ENCODE measurements at places on chromosomes 5 and 9.

DNA sequence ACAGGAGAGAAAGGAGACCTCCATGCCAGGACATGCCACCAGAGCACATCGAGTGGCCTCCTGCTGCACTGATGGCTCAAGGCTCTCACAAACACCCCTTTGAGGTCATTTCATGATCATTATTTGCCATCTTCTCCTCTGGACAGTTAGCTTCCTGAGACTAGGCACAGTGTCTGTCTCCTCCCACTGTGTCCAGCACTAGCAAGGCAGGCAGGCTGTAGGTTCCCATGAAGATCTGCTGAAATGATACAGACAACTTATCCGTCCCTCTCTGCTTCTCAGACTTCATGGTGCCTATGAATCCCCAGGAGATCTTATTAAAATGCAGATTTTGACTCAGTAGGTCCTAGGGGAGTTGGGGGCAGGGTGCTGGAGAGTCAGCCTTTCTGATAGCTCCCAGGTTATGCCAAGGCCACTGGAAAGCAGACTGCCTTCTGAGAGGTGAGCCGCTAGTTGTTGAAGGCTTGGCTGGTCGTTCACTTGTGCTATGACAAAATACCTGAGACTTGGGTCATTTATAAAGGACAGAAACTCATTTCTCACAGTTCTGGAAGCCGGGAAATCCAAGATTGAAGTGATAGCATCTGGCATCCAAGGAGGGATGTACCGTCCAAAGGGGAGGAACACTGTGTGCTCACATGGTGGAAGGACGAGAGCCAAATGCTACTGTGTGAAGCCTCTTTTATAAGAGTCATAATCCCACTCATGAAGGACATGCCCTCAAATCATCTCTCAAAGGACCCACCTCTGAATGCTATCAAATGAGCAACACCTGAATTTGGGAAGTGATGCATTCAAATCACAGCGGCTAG is 183.4 kb downstream of the SPOCK1 start:
- peaks cover 4% of the 10 kb centered on the region for H3K4me1 ChIP-seq
- no peaks in the 10 kb centered on the region for H3K36me3 ChIP-seq
- H3K27me3 ChIP-seq: no peaks in the 10 kb centered on the region
- DNase-seq: no peak

GRCh38 chr5:78527925-78528324 is 120.6 kb downstream of the LHFPL2 start:
- H3K27me3 ChIP-seq: no peaks in the 10 kb centered on the region
- no peak overlapping the region for H3K4me3 ChIP-seq

- peaks cover 3% of the 10 kb centered on the region for H3K36me3 ChIP-seq
- H3K4me1 ChIP-seq: peaks cover 19% of the 10 kb centered on the region
- no peaks in the 10 kb centered on the region for H3K27me3 ChIP-seq
- H3K4me3 ChIP-seq: no peak overlapping the region
- DNase-seq: no peak
- H3K27ac ChIP-seq: no peak overlapping the region
These were observed 23.4 kb downstream of the SH3TC2 start for GRCh38 chr5:149039506-149039905.

DNA sequence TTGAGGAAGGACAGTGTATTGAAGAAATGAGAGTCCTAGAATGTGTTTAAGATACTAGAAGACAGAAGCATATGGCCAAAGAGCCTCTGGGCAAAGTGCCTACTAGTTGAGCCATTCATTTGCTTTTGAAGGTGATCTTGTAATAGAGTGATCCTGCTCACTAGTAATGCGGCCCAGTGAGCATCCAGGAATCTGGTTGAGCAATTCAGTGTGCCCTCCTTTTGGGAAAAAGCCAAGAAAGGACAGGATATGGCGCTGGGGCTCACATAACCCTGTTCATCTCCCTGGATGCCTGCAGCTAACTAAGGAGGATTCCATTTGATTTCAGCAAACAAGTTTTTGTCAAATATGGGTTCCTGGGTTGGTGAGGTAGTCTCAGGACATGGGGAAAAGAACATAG is 16.3 kb downstream of the ADAM19 start:
- peaks cover 35% of the 10 kb centered on the region for H3K4me1 ChIP-seq
- no peak for DNase-seq
- H3K36me3 ChIP-seq: peaks cover 44% of the 10 kb centered on the region
- no peaks in the 10 kb centered on the region for H3K27me3 ChIP-seq

DNA sequence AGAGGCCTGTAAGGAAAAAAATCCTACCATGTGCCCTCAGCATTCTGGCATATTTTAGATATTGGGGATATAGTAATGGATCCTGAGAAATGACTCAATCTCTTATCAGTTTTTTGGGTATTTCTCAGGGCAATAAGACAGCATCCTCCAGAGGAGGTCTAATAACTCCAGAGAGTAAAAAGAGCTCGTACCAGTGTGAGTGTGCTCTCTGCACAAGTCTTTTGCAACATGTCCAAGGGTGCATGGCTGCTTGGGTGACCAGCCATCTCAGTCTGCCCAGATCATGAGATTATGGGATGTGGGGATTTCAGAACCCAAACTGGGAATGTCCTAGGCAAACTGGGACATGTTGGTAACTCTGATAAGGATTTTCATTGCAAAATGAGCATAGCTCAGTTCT is 15.3 kb downstream of the ASPN start:
- H3K4me3 ChIP-seq: no peak overlapping the region
- H3K4me1 ChIP-seq: no peaks in the 10 kb centered on the region
- no peaks in the 10 kb centered on the region for H3K36me3 ChIP-seq
- no peak overlapping the region for H3K27ac ChIP-seq

- H3K27ac ChIP-seq: no peak overlapping the region
- H3K4me3 ChIP-seq: no peak overlapping the region
- no peak for DNase-seq
- no peaks in the 10 kb centered on the region for H3K36me3 ChIP-seq
- H3K4me1 ChIP-seq: no peaks in the 10 kb centered on the region
These were observed 497.0 kb upstream of the TUSC1 start for GRCh38 chr9:26175264-26175663.

DNA sequence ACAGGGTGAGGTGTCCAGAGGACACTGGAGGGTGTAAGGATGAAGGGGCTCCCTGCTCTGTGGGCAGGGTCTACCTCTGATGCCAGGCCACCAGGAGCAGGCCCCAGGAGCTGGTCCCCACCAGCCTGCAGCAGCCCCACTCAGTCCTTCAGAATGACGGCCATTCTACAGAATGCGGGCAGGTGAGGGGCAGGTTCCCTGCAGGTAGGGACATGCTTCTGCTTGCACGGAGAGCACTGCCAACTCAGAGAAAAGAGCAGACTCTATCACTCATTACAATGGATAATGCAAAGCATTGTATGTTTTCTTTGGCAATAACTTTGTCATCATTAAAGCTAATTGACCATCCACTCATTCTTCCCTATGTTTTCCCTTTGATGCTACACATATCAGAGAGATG is 39.0 kb downstream of the DDX31 start:
- no peak for DNase-seq
- H3K27me3 ChIP-seq: no peaks in the 10 kb centered on the region
- H3K27ac ChIP-seq: no peak overlapping the region

GRCh38 chr5:64188776-64189175 is 23.1 kb downstream of the RNF180 start:
- H3K27ac ChIP-seq: no peak overlapping the region
- peaks cover 4% of the 10 kb centered on the region for H3K27me3 ChIP-seq
- no peaks in the 10 kb centered on the region for H3K36me3 ChIP-seq
- H3K4me1 ChIP-seq: no peaks in the 10 kb centered on the region
- no peak overlapping the region for H3K4me3 ChIP-seq

GRCh38 chr5:136242136-136242535 is 49.2 kb upstream of the SMIM32 start:
- no peak overlapping the region for H3K4me3 ChIP-seq
- DNase-seq: no peak
- no peak overlapping the region for H3K27ac ChIP-seq
- no peaks in the 10 kb centered on the region for H3K27me3 ChIP-seq

DNA sequence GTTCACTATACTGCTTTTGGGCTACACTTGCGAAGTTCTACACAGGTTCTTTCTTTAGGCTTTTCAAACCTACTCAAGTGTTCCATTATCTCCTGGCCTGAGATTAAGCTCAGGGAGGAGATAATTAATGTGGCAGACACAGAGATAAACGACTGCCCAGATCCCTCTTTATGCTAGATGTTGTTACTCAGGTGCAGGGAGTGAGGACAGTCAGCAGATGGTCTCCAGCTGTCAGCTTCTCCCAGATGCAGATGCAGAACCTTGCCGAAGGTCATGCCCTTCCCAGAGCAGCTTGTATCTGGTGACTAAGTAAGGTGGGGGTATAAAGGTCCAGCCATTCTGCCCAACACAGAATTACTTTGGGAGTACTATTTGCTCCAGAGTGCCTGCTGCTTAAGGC is 166.2 kb downstream of the ZNF462 start:
- H3K27ac ChIP-seq: no peak overlapping the region
- H3K27me3 ChIP-seq: 0 out of 2 replicates have a peak, but pooled peaks cover 3% of the 10 kb centered on the region
- no peak for DNase-seq
- peaks cover 4% of the 10 kb centered on the region for H3K4me1 ChIP-seq
- no peaks in the 10 kb centered on the region for H3K36me3 ChIP-seq

GRCh38 chr9:35658968-35659220 is 802 bp downstream of the CCDC107 start:
- H3K27me3 ChIP-seq: no peaks in the 10 kb centered on the region
- no peaks in the 10 kb centered on the region for H3K4me1 ChIP-seq
- no peaks in the 10 kb centered on the region for H3K36me3 ChIP-seq
- DNase-seq: no peak
- peak overlapping the region; percentile 83 for H3K4me3 ChIP-seq

- no peak within 1 kb of the TSS for H3K27ac ChIP-seq
- H3K4me3 ChIP-seq: peak within 1 kb of the TSS; percentile 74
- no peaks in the 10 kb centered on the region for H3K27me3 ChIP-seq
- H3K36me3 ChIP-seq: no peaks in the 10 kb centered on the region
- DNase-seq: peak; percentile 95
- H3K4me1 ChIP-seq: peaks cover 10% of the 10 kb centered on the region
These were observed at the start of gene ADGRV1 for GRCh38 chr5:90558344-90559192. ADGRV1 (plus strand) TSS chr5:90558797; CDS start chr5:90558896, 99 bp downstream.

GRCh38 chr5:74651710-74652109 is 11.2 kb upstream of the ENC1 start:
- no peak overlapping the region for H3K27ac ChIP-seq
- peaks cover 27% of the 10 kb centered on the region for H3K4me1 ChIP-seq
- no peak overlapping the region for H3K4me3 ChIP-seq
- H3K27me3 ChIP-seq: no peaks in the 10 kb centered on the region

DNA sequence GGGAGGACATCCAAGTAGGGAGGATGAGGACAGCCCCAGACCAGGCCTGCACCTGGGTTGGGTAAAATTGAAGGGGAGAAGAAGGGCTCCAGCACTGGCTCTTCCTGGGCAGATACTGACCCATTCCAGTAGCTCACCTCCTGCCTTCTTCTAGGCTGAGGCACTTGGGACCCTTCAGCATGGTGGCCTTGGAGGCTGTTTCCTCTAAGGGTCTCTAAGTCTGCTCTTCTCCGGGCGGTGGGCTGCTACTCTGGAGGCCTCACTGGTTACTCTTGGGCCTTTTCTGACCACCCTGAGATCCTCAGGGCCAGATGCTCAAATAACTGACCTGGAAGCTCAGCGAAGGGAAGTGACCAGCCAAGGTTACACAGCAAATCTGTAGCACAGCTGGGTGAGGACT is 2.8 kb upstream of the TIFAB start:
- H3K4me1 ChIP-seq: no peaks in the 10 kb centered on the region
- no peak overlapping the region for H3K4me3 ChIP-seq
- H3K27me3 ChIP-seq: peaks cover 6% of the 10 kb centered on the region
- DNase-seq: no peak

GRCh38 chr5:22590677-22591268 is 262.4 kb downstream of the CDH12 start:
- no peaks in the 10 kb centered on the region for H3K36me3 ChIP-seq
- no peak overlapping the region for H3K27ac ChIP-seq
- no peaks in the 10 kb centered on the region for H3K4me1 ChIP-seq
- DNase-seq: no peak
- H3K4me3 ChIP-seq: no peak overlapping the region

DNA sequence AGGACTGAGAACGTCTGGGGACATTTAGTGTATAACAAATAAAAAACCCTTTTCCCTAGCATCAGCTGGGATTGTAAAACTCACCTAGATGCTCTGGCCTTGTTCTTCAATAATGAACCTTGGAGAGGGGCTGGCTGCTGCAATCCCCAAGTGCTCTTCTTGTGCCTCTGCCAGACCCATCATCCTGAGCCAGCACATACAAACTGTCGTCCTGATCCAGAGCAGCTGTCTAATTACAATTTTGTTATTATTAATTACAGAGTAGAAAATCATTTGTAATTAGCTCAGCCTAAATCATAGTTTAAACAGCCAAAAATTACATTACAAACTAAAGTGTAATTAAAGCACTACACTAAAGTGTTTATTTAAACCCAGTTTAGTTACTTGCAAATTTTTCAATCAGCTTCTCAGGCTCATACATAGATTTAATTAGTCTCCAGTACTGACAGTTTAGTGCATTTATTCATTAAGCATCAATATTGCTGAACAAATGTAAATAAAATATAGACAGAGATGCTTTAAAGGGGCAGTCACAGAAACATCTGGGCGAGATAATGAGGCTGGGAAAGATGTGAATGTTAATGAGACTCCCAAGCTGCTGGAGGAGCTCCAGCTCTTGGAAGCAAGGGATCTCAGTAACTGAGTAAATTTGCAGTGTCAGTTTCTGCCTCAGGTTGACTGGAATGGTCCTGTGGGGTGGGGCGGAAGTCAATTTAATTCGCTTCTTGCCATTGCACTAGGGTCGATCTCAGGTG is 632.3 kb upstream of the TLE4 start:
- H3K27me3 ChIP-seq: no peaks in the 10 kb centered on the region
- no peaks in the 10 kb centered on the region for H3K4me1 ChIP-seq
- H3K27ac ChIP-seq: no peak overlapping the region
- H3K36me3 ChIP-seq: no peaks in the 10 kb centered on the region

DNA sequence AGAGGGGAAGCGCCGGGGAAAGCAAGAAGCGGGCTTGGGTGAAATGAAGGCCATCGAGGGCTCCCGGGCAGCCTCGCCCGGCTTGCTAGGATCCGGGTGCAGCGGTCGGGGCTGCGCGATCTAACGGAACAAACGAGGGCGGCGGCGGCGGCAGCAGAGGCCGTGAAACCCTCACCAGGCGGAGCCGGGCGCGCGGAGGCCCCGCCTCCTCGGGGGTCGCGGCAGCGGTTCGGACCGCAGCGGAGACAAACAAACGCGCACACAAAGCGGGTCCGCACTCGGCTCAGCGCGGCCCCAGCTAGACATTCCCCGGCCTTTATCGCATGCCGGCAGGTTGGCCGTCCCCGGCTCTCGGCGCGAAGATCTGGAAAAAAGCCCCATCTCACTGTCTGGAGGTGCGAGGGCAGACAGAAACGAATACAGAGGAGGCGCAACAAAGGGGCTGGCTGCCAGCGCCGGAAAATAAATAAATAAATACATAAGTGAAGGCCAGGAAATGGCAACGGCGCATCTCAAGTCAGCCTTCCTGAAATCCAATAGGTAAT is 10.5 kb upstream of the TRIM36 start:
- peak; percentile 75 for DNase-seq
- H3K4me3 ChIP-seq: peak overlapping the region; percentile 68
- no peaks in the 10 kb centered on the region for H3K36me3 ChIP-seq
- H3K4me1 ChIP-seq: no peaks in the 10 kb centered on the region

- DNase-seq: no peak
- H3K27ac ChIP-seq: no peak overlapping the region
- H3K36me3 ChIP-seq: no peaks in the 10 kb centered on the region
- H3K27me3 ChIP-seq: no peaks in the 10 kb centered on the region
- no peak overlapping the region for H3K4me3 ChIP-seq
- H3K4me1 ChIP-seq: no peaks in the 10 kb centered on the region
These were observed 8.0 kb downstream of the DBH start for GRCh38 chr9:133643978-133644760.
